ENCODE measurements at places on chromosomes 4 and X.

DNA sequence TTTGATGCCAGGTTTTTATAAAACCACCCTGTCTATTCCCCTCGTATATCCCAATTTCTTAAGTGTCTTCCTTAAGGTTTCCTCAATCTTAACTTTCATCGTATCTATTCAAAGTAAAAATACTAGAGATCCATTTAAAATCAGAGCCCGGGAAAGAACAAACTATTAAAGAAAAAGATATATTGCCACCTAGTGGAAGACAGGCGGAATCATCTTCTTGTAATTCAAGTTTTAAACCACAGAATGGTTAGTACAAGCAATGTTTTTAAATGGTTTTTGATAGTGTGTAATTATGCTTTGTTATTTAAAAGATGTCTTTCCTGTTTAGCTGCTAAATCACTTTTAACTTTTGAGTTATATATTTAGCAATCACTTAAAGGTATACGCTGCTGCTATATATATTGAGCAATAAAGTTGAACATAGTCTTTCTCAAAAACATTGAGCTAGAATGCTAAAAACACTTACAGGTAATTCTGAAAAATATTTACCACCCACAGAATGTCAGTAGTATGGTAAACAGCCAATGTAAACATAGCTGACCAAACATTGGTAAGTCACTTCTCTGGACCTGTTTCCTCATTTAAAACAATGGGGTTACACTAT lies 18.2 kb downstream of the PRDM8 start:
- peak; percentile 56 for DNase-seq

GRCh38 chr4:180766944-180767729 lies 1476.1 kb upstream of the TENM3 start:
- DNase-seq, result peak; percentile 5

GRCh38 chr4:7447236-7447635 lies 12.5 kb upstream of the PSAPL1 start:
- no peak for DNase-seq

- DNase-seq, result no peak
Observed at GRCh38 chr4:157792716-157793115, 380.1 kb downstream of the GASK1B start.

GRCh38 chr4:40600850-40601249 lies 28.8 kb downstream of the RBM47 start:
- DNase-seq, result no peak

DNA sequence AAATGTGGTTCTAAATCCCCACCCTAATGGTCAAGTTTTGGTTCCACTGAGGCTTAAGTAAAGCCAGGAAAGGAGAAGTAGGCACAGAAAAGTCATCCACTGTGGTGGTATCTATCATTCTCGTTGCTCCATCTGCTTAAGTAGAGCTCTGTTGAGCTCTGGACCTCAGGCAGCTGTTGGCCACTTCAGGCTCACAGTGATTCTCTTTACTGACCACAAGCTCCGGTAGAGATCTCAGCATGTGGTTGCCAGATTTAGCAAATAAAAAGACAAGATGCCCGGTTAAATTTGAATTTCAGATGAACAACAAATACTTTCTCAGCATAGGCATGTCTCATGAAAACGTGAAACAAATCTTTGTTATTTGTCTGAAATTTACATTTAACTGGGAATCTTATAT lies 132.3 kb upstream of the PTCHD1 start:
- DNase-seq, result no peak

GRCh38 chrX:27889878-27890277 lies 82.1 kb downstream of the MAGEB10 start:
- no peak for DNase-seq

- no peak for DNase-seq
Observed at GRCh38 chr4:138977524-138977923, 38.1 kb upstream of the NOCT start.

DNA sequence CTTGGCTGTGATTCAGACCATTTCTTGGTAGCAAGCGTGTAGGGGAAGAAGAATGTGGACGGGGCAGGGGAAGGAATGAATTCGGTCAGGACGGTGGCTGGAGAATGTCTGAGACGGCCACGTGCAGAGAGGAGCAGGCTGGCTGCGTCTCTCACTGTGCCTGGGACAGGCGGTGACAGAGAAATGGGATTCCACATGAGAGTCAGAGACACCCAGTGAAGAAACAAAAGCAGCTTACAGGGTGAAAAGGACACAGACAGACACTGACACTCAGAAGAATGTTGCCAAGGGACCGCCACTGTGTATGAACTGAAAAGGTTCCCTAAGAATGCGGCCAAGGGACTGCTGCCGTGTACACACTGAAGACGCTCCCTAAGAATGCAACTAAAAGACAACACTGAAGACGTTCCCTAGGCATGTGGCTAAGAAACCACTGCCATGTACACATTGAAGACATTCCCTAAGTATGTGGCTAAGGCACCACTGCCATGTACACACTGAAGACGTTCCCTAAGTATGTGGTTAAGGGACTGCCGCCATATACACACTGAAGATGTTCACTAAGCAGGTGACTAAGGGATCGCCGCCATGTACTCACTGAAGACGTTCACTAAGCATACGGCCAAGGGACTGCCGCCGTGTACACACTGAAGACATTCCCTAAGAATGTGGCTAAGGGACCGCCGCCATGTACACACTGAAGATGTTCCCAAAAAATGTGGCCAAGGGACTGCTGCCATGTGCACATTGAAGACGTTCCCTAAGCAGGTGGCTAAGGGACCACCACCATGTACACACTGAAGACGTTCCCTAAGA lies 49.1 kb downstream of the DHRSX start:
- DNase-seq, result no peak

DNA sequence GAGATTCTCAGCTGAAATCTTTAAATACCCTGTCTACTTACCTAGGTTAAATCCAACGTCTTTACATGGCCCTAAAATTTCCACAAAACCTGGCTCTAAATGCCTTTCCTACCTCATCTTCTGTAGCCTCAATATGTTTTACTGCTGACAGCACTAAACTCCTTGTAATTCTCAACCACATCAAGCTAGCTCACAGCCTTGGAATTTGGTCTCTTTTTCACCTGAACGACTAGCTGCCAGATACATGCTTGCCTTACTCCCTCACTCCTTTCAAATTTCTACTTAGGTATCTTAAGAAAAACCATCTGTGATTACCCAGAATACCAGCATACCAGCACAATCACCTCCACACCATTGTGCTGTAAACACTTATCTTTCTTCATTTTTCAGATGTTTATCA lies 635.6 kb upstream of the PCDH10 start:
- DNase-seq, result no peak

GRCh38 chr4:764405-765169 lies 59.0 kb downstream of the PCGF3 start:
- no peak for DNase-seq

DNA sequence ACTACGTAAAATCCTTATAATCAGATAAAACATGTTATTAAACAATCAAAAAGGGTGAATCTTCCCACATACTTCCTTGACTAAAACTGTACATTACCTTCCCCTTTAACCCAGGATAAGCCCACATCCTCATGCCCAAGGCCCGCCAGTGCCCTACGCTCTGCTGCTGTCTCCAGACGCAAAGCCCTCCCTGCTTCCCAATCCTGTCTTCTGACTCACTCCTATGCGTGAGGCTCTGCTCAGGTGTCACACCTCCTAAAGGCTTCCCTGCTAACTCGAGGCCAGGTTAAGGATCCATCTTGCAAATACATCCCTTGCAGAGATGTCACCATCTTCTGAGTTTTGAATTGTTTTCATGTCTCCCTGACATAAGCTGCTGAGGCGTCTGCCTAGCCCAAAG lies 61.6 kb downstream of the STX18 start:
- no peak for DNase-seq

GRCh38 chr4:55018978-55019377 lies 106.4 kb downstream of the KDR start:
- no peak for DNase-seq

DNA sequence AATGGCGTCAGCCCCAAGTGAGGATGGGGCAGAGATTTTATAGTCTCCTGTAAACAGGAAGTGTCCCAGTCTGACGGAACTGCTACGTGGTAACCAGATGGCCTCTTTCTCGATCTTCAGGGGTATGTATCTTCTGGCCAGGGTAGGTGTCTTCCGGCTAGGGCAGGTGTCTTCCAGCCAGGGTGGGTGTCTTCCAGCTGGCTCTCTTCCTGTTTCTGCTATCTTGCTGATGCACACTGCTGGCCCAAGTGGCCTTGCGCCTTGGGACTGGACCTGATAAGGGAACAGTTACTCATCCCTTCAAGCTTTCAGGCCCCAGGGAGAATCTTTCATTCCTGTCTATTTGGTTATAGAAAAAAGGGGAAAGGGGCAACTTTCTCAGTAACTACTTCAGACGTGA lies 178.7 kb upstream of the MAGEE2 start:
- DNase-seq, result no peak

- no peak for DNase-seq
Observed at GRCh38 chrX:37896511-37896890, 49.1 kb upstream of the DYNLT3 start.

DNA sequence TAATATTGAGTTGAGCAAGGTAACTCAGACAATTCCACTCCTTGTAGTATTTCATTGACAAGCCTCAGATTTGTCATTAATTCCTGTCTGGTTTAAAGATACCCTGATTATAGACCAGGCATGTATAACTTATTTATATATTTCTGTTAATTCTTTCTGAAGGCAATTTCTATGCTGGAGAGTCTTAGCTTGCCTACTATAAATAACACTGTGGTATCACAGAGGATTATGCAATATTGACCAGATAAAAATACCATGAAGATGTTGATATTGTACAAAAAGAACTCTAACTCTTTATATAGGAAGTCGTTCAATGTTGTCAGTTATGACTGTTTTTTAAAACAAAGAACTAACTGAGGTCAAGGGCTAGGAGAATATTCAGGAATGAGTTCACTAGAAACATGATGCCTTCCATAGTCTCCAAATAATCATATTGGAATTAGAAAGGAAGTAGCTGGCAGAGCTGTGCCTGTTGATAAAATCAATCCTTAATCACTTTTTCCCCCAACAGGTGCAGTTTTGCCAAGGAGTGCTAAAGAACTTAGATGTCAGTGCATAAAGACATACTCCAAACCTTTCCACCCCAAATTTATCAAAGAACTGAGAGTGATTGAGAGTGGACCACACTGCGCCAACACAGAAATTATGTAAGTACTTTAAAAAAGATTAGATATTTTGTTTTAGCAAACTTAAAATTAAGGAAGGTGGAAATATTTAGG lies 821 bp downstream of the CXCL8 start:
- DNase-seq, result no peak

DNA sequence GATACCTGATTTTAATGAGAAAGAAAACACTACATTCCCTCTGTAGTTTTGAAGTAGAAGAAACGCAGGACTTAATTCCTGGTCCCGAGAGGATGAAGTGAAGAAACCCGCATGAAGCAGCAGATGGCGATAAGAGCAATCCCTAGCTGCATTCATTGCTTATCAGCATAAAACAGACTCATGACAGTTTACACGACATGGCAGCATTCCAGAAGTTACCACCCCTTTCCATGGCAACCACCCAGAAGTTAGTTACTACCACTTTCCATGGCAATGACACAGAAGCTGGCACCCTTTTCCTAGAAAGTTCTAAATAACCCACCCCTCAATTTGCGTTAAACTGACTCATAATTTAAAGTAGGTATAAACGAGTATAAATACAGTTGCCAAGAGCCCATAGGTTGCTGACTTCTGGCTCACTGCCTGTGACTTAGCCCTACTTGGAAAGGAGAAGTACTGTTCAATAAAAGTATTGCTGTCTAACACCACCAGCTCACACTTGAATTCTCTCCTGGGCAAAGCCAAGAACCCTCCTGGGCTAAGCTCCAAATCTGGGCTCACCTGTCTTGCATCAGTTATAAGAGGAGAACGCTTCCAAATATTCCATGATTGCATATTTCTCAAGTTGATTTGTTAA lies 5.5 kb upstream of the XAGE2 start:
- DNase-seq, result peak; percentile 27

GRCh38 chr4:93684571-93684970 lies 144.0 kb upstream of the ATOH1 start:
- DNase-seq, result no peak

GRCh38 chr4:35559559-35560365 lies 684.6 kb downstream of the ARAP2 start:
- no peak for DNase-seq

- DNase-seq, result no peak
Observed at GRCh38 chrX:115368876-115369275, 79.4 kb downstream of the LUZP4 start.

DNA sequence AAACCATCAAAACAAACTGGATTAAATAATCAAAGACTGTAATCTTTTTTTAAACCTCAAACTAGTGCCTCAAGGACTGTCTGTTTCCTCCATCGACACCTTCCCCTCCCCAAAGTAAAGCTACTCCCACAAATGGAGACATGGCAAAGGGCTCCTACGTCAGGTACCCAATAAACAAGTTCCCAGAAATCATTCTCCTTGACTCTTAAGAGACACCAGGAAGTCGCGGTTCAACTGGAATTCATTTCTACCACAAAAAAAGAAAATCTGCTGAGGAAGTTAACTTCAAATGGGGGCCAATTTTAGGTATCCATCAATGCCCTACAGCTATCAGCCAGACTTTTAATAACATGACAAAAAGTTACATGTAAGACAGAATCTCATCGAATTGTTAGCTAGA lies 2.5 kb downstream of the RPS4X start:
- no peak for DNase-seq

GRCh38 chrX:129748305-129748704 lies 9.5 kb downstream of the XPNPEP2 start:
- DNase-seq, result no peak

DNA sequence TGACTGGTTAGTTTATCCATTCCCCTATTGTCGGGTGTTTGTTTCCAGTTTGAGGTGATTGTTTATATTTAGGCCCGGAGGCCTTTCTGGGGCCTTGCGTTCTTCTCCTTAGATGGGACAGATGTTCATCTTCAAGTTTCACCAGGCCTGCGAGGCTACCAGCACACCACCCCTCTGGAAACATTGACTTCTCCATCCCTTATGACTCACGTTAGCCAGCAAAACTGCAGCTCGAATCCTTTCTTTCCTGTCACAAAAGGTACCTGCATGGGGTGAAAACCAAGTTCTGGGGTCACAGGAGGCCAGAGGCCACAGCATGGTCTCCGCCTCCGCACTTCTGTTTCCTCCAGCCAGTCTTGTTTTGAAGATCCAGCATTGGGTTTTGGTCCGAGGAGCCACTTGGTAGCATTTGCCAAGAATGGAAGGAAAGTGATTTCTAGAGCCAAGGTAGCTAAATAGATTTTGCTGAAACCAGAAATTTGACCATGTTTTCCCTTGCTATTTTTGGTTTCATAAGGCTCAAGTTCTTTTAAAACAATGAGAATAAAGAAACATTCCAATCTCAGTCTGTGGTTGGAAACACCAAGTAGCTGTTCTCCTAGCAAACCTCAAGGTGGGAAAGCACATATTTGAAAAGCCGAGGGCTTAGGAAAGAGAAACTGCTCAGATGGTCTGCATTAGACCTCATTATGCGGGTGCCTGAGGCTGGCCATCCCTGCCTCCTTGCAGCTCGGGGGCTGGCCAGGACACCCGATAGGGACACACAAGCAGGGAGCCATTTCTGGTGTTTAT lies 5.6 kb downstream of the NYX start:
- no peak for DNase-seq

DNA sequence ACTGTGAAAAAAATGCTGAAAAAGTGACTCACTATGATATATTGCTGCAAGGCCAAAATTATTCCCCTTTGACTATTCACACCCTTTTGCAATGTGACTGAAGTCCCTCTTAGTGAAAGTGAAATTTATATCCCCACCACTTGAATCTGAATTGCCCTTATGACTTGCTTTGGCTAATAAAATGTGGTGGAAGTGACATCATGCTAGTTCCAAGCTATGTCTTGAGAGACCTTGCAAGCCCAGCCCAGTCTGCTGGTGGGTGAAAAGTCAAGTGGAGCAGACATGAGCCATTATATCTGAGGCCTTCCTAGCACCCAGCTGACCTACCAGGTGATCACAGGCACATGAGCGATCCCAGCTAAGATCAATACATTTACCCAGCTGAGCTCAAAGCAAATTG lies 94.7 kb downstream of the LINC00632 start:
- DNase-seq, result no peak

All from SW480 (cell line).